Hematopoietic multipotent progenitor cell treated with erythropoietin and hydrocortisone succinate and interleukin-3 and kit ligand, for 4 days (in vitro differentiated cells): ENCODE measurements at places on chromosomes 2 and 18.

DNA sequence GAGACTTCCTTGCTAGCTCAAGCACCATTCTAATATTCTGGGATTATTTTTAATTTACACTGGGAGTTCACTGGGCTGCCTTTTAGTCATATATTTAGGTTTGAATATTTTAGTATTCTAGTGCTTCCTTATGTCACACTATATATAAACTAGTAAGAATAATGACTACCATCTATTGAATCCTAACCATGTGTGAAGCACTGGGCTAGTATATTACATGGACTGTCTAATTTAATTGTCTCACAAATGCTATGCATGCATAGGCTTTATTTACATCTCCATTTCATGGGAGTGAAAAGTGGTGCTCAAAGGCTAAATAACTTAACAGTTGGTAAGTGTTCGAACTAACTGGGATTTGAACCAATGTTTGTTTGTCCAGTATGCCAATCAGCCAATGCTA, 272.4 kb downstream of the RND3 start:
- DNase-seq = no peak

GRCh38 chr2:223894009-223894408, 51.1 kb downstream of the WDFY1 start:
- no peak for DNase-seq

DNA sequence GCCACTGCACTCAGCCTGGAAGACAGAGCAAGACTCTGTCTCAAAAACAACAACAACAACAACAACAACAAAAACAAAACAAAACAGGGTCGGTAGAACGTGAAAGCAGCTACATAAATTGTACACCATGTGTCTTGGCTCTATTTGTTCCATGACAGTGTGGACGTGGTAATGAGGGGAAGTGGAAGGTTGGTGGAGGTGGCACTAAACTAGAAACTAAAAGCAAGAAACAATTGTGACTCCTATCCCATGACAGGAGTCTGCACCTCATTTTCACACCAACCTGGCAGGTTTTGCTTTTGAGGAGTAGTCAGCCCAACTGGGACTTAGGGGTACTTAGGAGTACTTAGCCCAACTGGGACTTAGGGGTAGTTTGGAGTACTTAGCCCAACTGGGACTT, 62.5 kb upstream of the MRPS9 start:
- DNase-seq = no peak

- DNase-seq = peak; percentile 53
Measured at GRCh38 chr2:78351208-78351607, 674.3 kb upstream of the REG3G start.

DNA sequence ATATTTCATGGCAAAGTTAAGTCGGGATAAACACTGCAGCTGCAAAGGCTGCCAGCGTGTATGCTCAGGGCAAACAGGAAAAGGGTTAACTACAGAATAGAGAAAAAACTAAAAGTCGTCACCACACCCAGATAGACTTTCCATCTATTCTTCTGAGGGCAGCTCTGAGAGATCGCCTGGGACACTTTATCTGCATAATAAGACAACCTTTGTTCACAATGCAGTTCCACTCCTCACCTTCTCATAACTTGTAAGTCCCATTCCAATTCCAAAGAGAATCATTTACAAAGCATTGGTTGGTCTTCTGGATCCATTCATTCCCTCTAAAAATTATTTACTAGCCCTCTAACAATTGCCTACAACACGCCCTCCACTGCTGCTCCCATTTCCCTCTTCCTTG, 437.4 kb downstream of the RND3 start:
- DNase-seq = no peak

DNA sequence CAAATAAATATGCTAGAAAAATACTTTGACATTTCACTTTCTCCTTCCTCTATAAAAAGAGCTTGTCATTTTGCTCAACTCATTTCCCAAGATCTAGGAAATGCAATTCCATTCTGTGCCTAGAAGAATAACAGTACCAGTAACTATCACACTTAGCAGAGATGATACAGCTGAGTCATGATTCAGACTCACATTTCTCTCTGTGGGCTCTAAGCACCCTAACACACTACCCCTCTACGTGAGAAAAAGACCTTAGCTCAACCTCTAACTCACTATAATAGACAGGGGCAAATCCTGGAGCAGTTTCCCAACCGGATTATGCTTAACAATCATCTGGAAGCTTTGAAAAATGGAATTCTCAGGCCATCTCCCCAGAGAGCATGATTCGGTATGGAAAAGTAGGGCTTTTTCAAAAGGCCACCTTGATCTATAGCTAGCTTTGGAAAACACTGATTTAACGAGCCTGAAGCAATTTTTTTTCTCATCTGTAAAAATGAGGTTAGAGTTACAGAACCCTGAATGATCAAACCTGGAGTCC, 1312.3 kb upstream of the PIK3C3 start:
- no peak for DNase-seq

GRCh38 chr2:99611034-99611433, 121.2 kb upstream of the REV1 start:
- DNase-seq = no peak

- no peak for DNase-seq
Measured at GRCh38 chr2:183925281-183925680, 673.0 kb upstream of the ZNF804A start.

- DNase-seq = no peak
Measured at GRCh38 chr2:128774320-128775216, 455.9 kb upstream of the HS6ST1 start.

GRCh38 chr2:212005085-212005671, 533.4 kb downstream of the ERBB4 start:
- peak; percentile 46 for DNase-seq

GRCh38 chr2:26721115-26722032, 28.9 kb downstream of the KCNK3 start:
- peak; percentile 80 for DNase-seq

GRCh38 chr2:85813982-85814801, 60.4 kb downstream of the ATOH8 start:
- peak; percentile 89 for DNase-seq

GRCh38 chr2:197506658-197507057, 6.5 kb downstream of the HSPE1 start:
- DNase-seq = no peak

DNA sequence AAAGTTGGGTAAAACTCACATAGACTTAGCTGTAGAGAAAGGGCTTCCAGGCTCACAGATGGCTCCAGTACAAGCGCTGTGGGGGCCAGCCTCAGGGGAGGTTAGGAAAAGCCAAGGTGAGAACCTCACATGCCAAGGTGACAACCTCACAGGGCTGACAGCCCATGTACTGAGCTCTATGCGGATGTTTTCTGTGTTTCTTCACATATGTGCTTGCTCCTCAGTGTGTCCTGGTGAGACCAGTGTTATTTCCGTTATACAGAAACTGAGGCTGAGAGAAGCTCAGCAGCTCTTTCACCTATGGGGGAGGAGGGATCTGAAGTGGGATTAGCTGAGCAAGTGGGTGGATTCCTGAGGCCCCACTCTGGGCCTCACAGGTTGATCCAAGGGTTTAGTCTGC, 67.3 kb downstream of the INPP4A start:
- DNase-seq = no peak

- peak; percentile 34 for DNase-seq
Measured at GRCh38 chr2:203500951-203501350, 34.1 kb downstream of the RAPH1 start.

DNA sequence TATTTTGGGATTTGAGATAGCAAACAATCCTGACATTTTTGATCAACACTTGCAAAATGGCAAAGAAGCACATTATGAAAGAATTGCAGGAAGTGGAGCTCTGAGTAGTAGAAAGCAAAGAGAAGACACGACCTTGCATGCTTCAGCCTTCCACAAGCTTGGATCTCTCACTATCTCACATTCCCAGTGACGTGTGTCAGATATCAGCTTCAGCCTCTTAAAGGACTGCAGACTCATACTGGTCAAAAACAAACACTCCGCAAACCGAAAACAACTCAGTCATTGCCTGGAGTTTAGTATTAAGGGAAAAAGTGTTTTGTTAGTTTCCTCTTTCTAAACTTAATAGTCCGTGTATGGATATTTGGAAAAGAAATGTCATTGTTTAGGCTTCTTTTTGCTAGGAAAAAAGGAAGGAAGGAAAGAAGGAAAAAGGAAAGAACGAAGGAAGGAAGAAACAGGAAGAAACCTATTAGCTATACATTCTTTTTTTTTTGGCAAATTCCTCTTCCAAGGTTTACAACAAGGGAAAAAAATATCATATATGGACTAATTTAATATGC, 32.6 kb upstream of the SLC40A1 start:
- DNase-seq = peak; percentile 90

DNA sequence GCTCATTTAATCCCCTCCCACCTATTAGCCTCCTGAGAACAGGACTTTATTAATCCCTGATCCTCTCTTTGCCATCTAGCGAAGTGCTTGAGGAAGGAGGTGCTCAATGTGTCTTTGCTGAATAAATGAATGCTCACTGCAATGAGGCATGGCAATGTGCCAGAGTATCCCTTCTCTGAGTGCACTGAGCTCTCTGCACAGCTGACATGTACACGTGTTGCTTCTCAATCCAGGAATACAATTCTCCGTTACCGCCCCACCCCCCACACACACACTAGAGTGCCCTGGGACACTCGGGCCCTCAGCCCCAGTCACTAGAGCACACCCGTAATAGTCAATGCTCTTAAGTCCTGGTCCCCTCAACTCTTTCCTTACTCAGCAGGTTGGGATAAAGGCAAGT, 41.4 kb downstream of the FAM178B start:
- DNase-seq = no peak

- no peak for DNase-seq
Measured at GRCh38 chr18:22172120-22172582, 2.8 kb downstream of the GATA6 start.

DNA sequence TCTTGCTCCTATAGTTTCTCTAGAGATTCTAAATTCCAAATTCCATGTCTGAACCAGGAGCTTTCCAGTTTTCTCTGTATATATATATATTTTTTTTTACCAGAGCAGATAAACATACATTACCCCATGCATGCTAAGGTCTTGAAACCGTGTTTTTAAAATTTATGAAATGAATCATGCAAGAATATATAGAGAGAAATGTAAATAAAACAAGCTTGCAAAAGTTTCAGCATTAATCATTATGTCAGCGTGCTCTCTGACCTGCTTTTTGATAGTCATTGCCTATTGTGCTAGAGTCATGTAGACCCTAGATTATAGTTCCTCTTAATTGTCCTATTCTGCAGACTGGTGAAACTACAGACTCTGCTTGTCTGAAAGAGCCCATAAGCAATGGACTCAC, 22.6 kb upstream of the TRIM43 start:
- no peak for DNase-seq

GRCh38 chr2:184624311-184624710, 26.0 kb downstream of the ZNF804A start:
- DNase-seq = no peak

- DNase-seq = no peak
Measured at GRCh38 chr2:18244845-18245244, 315.6 kb downstream of the RDH14 start.

- DNase-seq = no peak
Measured at GRCh38 chr2:128269063-128269989, 49.3 kb downstream of the HS6ST1 start.

- DNase-seq = no peak
Measured at GRCh38 chr2:168188002-168188401, 59.4 kb downstream of the STK39 start.

GRCh38 chr2:190561094-190561493, 26.6 kb upstream of the NEMP2 start:
- DNase-seq = no peak

DNA sequence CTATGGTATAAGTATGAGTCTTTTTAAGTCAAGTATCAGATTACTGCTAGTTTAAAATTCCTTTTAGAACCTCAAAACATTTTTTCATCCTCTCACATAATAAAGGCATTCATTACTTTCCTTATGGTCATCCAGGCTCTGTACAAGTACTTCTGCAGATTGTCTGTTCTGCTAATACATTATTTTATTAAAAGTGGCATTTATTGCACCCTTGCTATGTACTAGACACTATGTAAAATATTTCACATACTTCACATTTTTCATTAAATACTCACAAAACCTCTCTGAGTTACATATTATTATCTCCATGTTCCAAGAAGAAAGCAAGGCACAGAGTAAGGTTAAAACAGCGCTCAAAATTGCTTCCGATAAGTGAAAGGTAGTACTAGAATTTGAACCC, 84.1 kb downstream of the RAPH1 start:
- DNase-seq = no peak
